NB4 (cell line): ENCODE measurements at places on chromosomes 3 and 15.

DNA sequence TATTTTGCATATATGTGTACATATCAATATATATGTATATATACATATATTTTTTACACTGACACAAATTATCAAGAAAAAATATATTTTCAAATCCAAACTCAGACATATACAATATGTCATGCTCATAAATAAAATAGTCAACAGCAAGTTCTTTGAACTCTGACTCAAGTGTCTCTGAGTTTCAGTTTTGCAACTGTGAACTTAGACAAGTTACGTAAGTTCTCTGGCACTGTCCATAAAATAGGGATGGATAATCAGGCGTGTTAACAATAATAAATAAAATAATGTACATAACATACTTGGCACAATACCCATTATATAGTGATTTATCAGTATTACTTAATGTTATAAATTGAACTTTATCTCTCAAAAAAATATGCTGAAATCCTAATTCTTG lies 12.1 kb upstream of the XRN1 start:
- peak; percentile 8 for DNase-seq

DNA sequence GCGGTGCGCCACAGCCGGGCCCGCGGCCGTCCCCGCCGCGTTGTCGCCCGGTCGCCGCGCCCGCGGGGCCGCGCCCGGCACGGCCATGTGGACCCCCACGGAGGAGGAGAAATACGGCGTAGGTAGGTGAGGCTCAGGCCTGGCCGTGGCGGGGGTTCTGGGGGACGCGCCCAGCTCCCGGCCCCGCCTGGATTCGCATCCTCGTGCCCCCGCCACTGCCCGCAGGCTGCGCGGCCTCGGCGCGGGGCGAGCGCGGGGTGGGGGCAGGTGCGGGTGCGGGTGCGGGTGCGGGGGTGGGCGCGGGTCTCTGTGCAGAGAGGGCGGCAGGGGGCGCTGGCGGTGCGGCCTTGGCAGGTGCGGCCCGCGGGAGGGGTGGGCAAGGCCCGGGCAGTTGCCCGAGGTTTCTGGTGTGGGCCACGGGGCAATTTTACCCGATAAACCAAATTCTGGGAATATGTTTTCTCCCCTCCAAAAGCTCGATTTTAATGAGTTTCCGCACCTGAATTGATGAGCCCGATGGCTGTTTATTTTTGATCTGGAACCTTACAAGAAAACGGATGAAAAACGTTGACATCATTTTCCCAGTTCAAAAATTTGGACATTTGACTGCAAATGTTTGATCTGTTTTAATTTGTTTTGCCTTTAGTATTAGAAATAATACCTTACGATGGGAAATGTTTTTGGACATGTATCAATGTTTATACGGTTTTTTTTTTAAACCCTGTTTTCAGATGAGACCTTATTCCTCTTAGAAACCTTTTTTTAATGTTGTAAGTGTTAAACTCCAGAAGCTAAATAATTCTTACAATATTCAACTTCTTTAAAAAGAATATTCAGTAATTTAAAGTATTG lies 678 bp downstream of the DOCK3 start:
- DNase-seq, result peak; percentile 20

- peak; percentile 66 for DNase-seq
Observed at GRCh38 chr15:23467110-23467600, 20.1 kb upstream of the GOLGA6L2 start.

DNA sequence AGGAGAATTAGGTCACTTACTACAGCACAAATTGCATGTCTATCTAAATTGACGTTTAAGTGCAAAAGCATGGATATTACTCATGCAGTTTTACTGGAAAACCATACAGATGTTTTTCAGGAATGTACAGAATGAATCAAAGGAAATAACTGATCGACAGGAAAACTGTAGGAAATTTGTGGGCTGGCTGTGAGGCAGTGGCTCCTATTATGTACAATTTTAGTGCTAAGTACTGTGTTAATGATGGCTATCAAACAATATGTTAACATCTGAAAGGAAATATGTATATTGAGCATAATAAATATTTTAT lies 6.9 kb downstream of the NUDT16 start:
- no peak for DNase-seq

- DNase-seq, result no peak
Observed at GRCh38 chr15:64807751-64808222, 17.7 kb downstream of the PIF1 start.

- no peak for DNase-seq
Observed at GRCh38 chr3:16059081-16059537, 115.4 kb upstream of the GALNT15 start.

- DNase-seq, result no peak
Observed at GRCh38 chr15:66029650-66030049, 160.4 kb downstream of the RAB11A start.

GRCh38 chr3:134797741-134798451 lies 2.8 kb downstream of the EPHB1 start:
- no peak for DNase-seq

DNA sequence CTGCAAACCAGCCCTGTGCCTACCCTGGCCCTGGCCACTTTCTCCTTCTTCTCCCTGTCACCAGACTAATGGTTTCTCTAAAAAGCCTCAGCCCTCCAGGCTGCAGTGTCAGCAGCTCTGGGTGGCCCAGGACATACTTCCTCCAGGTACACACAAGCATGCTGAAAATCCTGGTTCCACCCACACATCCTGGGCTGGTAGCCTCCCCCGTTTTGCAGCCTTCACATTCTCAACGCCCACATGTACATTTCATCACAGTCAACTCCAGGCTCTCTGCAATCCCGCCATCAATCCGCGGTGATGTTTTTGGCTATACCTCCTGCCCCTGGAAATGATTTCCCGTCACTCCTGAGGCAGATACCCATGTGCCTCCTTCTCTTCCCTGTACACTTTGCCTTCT lies 59.4 kb downstream of the MAGEF1 start:
- DNase-seq, result peak; percentile 71

- peak; percentile 29 for DNase-seq
Observed at GRCh38 chr3:139394116-139394515, 4.7 kb upstream of the COPB2 start.

DNA sequence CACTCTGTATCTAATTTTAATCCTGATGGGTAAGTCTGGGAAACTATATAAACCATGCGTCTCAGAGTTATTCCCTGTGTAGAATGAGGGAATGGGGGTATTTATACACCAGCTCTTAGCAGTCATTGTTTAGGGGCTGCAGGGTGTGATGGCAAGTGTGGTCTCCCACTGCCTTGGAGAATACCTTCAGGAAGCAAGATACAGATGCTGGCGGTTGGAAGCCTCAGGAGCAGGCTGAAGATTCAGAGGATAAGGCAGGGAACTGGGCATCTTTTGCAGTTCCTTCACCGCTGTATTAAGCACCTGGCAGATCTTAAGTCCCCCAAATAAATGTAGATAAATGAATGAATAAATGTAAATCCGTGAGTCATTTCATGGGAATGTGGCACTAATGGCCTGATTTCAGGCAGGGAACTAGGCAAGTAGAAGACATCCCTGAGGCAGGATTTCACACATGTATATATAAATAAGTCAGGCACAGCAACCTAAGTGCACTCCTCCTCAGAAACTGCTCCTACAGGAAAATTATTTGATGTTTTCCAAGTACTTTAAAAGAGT lies 209.2 kb upstream of the GADL1 start:
- no peak for DNase-seq

DNA sequence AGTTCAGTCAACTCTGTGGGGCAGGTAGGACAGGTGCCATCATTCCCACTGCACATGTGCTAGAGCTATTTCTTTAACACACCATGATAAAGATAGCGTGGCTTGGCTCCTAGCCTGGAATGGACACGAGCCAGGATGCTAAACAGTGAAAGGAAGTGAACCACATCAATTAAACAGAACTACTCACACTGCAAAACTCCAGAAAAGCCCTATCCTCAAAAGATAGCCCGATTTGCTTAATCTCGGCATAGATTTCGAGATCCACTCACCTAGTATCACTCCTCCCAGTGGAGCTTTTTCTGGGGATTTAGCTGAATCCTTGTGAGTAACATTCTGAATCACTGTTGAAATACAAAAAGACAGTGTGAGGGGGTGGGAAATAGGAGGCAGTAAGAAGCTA lies 118.0 kb downstream of the ABI3BP start:
- no peak for DNase-seq

- peak; percentile 83 for DNase-seq
Observed at GRCh38 chr3:20054549-20054987, 14.3 kb downstream of the KAT2B start.

GRCh38 chr3:181723625-181724191 lies 12.0 kb downstream of the SOX2 start:
- DNase-seq, result no peak

DNA sequence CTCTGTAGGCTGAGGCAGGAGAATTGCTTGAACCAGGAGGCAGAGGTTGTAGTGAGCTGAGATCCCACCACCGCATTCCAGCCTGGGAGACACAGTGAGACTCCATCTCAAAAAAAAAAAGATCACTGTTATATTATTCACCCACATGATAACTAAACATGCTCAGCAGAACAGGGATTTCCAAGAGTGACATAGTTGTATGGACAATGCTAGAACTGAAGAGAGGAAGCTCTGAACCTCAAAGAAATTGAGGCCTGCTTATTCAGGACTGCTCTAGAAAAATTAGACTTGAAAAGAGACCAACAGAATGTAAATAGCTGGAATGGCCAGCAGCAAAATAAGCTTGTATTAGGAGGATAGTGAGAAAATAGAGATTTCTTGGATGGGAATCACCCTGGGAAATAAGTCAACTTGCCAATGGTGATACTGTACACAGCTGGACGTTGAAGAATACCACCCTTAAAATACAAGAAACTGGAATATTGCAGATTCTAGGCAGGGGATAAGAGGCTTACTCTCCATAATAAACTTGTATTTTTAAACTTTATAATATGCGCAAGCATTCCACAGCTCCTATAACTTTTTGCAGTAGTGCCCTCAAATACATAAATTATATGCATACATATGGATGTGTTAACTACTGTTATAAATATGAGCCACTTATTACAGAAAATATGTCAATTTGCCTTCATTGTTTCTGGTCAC lies 28.2 kb downstream of the PIK3CB start:
- no peak for DNase-seq

DNA sequence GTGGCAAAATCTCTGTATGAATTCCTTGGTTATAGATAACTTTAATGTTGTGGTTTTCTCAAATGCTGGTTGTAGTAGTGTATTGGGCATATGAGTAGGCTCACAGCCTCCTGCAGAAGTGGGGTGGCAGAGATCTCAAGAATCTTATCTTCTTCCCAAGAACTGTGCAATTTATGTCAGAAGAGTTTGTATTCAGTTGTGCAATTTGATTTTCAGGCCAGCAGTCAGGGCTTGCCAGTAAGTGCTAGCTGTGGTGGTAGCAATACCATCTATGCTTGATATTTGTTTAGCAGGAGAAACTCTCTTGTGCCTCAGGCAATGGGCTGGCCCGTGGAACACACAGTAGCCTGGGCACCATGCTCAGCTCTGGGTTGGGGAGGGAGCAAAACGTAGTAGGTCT lies 58.4 kb upstream of the GOLIM4 start:
- no peak for DNase-seq

GRCh38 chr15:90644952-90645725 lies 72.0 kb upstream of the BLM start:
- no peak for DNase-seq

GRCh38 chr15:89472785-89473256 lies 23.6 kb downstream of the RHCG start:
- peak; percentile 86 for DNase-seq

GRCh38 chr3:37223141-37223558 lies 48.8 kb upstream of the LRRFIP2 start:
- DNase-seq, result peak; percentile 62

DNA sequence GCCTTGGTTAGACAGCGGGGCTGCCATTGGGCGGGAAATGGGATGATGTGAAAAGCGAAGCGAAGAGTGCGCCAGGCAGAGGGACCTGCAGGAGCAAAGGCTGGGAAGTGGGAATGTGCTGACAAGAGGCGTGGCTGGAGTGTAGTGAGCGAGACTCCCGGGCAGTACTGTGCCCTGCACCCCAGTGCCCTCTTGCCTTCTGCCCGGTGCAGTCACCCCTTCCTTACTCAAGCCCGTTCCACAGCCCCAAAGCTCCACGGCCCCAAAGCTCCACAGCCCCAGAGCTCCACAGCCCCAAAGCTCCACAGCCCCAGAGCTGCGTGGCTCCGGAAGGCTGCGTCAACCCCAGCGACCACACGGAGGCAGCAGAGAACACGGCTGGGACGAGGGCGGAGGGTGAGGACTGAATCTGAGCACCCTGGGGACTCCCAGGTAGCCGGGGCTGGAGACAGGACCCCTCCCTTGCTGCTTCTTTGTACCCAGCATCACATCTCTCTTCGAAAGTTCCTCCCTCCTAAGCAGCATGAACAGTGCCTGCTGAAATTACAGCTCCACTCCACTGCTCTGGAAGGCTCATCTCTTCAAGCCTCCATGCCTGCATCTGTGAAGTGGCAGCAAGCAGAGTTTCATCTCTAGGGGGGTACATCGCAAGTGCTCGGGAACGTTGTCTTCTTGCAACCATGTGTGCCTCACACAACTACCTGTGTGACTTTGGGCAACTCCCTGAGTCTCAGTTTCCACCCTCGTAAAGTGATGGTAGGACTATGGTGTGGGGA lies 108.9 kb downstream of the FBLN2 start:
- DNase-seq, result peak; percentile 47

GRCh38 chr15:51801391-51801835 lies 28.0 kb upstream of the TMOD3 start:
- peak; percentile 7 for DNase-seq
